CD4-positive, CD25-positive, alpha-beta regulatory T cell (primary cell): ENCODE measurements at places on chromosomes 4 and X. TPM values are rescaled to one million over a fixed set of nuclear protein-coding genes. Genes with fewer than 3 reads are reported as not detected.

GRCh38 chr4:23747281-23747735 is 142.5 kb downstream of the PPARGC1A start:
- no peaks in the 10 kb centered on the region for H3K4me1 ChIP-seq
- H3K27ac ChIP-seq = no peak overlapping the region
- DNase-seq = no peak
- H3K4me3 ChIP-seq = no peak overlapping the region
- H3K27me3 ChIP-seq = no peaks in the 10 kb centered on the region

DNA sequence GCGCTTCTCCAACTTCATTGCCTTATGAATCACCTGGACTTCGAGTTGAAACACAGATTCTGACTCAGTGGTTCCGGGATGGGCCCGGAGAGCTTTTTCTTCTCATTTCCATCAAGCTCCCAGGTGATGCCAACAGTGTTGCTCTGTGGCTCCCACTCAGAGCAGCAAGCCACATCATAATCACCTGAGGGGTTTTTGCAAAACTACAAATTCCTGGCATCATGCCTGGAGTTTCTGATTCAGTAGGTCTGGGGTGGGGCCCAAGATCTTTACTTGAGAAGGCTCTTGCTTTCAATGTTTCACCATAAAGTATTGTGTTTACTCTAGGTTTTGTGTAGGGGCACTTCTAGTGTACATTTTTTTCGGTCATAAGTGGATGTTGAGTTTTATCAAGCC is 7.0 kb downstream of the MTM1 start:
- H3K36me3 ChIP-seq = no peaks in the 10 kb centered on the region
- peak; percentile 16 for DNase-seq
- H3K4me3 ChIP-seq = peak overlapping the region; percentile 80
- no peaks in the 10 kb centered on the region for H3K27me3 ChIP-seq
- H3K4me1 ChIP-seq = peaks cover 58% of the 10 kb centered on the region
- H3K27ac ChIP-seq = peak overlapping the region; percentile 79

AMTN gene
- total RNA-seq = not detected

UCP1 gene
- total RNA-seq = not detected

ASB5 gene
- not detected for total RNA-seq

GRCh38 chrX:1292575-1293290 is 24.1 kb downstream of the CSF2RA start:
- no peaks in the 10 kb centered on the region for H3K4me1 ChIP-seq
- no peaks in the 10 kb centered on the region for H3K27me3 ChIP-seq
- H3K27ac ChIP-seq = no peak overlapping the region
- no peaks in the 10 kb centered on the region for H3K36me3 ChIP-seq

GRCh38 chr4:38574559-38575333 is 89.3 kb upstream of the KLF3 start:
- DNase-seq = no peak
- no peak overlapping the region for H3K27ac ChIP-seq
- H3K36me3 ChIP-seq = no peaks in the 10 kb centered on the region
- no peaks in the 10 kb centered on the region for H3K4me1 ChIP-seq

SPANXC gene
- total RNA-seq = not detected
